ENCODE measurements at places on chromosomes 2 and 18.

GRCh38 chr18:389658-390357, 110.7 kb downstream of the COLEC12 start:
- no peak for DNase-seq

GRCh38 chr2:210955591-210955990, 399.2 kb downstream of the CPS1 start:
- no peak for DNase-seq

DNA sequence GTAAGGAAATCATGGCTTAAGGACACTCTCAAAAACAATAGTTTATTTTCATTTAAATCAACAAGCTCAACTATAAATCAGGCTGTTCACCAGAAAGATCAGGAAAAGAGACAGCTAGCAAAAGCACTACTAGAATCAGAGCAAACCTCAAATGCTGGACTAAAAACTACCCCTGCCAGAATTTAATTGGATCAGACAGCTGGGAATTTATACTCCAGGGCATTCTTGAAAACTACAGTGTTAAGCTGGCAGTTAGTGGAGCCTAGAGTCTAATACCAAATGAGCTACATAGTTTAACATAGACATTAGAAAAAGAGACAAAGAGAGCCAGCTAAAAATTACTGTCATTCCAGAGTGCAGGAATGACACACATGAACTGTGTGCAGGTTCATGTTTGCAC, 1016.4 kb upstream of the CRIM1 start:
- DNase-seq = no peak

GRCh38 chr18:75612456-75612855, 185.0 kb upstream of the SMIM21 start:
- DNase-seq = no peak

DNA sequence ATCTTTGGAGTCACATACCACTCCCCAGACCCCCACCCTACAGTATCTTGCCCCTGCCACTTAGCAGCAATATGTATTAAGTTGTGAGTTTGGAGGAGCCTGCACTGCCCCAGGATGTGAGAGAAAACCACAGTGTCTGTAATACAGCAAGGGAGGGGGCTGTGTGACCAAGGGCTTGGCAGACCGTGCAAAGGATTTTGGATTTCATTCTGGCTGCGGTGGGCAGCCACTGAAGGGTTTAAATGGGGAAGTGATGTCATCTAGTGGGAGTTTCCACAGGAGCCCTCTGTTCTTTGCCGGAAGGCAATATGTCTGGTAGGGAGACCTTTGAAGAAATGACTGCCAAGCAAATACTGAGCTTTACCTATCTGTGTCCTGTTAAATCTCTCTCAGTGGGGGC, 202.4 kb downstream of the FHOD3 start:
- DNase-seq = no peak

- DNase-seq = no peak
These were observed 121.0 kb downstream of the SNTG2 start for GRCh38 chr2:1071650-1072049.

- no peak for DNase-seq
These were observed 111.2 kb downstream of the PRPF40A start for GRCh38 chr2:152606081-152606480.

- no peak for DNase-seq
These were observed 40.7 kb downstream of the CTDP1 start for GRCh38 chr18:79720359-79720733.

GRCh38 chr18:47389210-47389609, 137.8 kb upstream of the SKOR2 start:
- DNase-seq = no peak

- no peak for DNase-seq
These were observed 12.1 kb upstream of the ERCC3 start for GRCh38 chr2:127305990-127306585.

GRCh38 chr18:5415031-5415430, 119.5 kb upstream of the ZBTB14 start:
- DNase-seq = no peak

GRCh38 chr2:54895730-54896129, 154.5 kb downstream of the RTN4 start:
- DNase-seq = no peak

DNA sequence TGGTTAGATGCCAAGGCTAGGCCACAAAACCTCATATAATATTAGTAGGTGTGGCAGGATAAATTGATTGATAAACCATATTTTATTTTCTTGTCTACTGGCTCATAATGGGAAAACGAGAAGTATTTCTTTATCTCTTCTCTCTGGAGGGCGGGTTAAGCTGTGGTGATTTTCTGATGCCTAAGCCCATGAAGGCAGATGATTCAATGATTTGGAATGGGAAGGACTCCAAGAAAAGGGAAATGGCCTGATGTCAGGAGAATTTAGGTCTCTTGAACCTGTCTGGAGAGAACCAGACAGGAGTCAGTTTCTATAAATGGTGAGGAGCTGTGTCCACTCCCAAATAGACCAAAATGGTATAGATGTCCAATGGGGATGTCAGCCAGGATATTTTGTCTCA, 18.7 kb upstream of the MAP4K3 start:
- DNase-seq = peak; percentile 32

DNA sequence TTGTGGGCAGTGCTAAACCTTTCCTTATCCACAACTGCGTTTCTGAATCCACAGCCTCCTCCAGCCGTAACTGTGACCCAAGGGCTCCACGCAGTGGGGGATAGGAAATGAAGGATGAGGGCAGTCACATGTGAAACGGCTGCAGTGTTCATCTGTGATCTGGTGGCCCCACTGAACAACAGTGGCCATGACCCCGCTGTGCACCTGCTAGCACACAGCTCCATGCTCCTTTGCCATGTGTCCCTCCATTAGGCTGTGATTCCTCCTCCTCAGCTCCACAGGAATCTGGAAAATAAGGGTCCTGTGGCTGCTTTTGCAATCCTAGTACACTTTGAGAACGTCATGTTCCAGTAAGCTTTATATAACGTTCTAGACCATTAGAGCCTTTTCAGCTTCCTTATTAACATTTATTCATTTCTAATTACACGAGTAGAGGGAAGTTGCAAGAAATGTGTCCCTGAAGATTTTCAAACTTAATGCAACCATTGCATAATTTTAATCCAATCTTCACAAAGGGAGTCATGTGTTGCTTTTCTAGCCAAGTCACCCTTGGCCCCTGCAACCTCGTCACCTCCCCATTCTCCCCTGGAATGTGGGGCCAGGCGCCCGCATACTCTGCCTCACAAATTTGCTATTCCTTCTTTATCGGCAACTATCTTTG, 7.1 kb upstream of the NAPG start:
- DNase-seq = peak; percentile 33

- DNase-seq = peak; percentile 9
These were observed 70.9 kb upstream of the ST6GAL2 start for GRCh38 chr2:106956879-106957278.

DNA sequence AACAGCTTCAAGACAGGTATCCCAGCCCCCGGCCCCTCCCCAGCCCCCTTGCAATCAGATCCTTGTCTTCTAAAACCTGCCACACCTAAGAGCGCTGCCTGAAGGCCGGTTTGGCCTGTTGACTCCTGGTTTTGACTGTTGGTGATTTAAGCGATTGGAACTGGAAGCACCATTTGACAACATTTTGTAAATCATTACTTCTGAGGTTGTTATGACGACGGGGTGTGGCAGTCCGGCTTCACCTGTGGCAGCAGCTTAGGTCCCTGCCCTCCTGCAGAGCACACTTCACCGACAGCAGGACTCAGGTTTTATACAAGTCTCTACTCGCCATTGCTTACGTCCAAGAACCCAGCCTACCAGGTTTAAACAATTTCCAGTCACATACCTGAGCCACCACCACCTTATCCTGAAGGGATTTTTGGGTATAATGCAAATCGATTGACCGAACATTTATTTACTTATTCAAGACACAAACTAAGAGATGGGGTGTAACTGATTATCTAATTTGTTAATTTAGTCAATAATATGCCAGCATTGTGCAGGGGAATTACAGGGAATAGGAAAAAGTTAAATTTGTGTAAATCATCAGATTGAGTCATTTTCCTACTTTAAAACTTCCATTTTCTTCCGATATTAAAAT, 707 bp upstream of the DGUOK start:
- DNase-seq = no peak

- no peak for DNase-seq
These were observed 121.0 kb upstream of the NOL4 start for GRCh38 chr18:34345738-34346137.

DNA sequence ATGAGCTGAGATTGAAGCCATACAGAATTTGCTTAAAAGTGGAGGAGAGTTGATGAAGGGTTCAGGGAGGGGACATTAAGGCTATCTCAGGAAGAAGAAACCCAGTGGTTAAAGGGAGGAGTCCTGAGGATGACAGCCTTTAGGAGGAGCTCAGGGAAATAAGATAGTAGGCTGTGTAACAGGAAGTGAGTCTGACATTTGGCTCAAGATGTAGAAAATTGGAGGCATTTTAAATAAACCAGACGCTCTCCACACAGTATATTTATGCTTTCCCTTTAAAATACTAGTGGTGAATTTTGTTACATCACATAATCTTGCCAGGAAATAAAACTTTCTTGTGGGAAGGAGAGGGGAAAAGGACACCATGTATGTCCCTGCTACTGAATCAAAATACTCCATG, 11.6 kb downstream of the KCNH7 start:
- DNase-seq = no peak

GRCh38 chr2:13515254-13515653, 798.5 kb downstream of the TRIB2 start:
- DNase-seq = no peak

DNA sequence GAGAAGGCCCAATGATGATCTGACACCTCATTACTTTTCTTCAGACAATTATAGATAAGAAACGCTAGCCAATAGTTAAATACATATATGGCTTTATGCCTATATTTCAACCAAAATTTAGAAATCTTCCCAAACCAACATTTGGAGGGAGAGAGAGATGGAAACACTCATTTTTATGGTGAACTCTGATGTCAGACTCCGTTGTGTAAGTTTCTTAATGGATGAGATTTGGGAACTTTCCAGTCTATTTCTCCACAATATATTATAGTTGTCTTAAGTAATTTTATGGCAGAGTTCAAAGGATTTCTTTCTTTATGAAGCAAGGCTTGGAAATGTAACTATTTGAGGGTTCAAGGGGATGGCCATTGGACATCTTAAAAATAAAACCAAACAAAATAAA, 407.0 kb downstream of the DCC start:
- DNase-seq = no peak

DNA sequence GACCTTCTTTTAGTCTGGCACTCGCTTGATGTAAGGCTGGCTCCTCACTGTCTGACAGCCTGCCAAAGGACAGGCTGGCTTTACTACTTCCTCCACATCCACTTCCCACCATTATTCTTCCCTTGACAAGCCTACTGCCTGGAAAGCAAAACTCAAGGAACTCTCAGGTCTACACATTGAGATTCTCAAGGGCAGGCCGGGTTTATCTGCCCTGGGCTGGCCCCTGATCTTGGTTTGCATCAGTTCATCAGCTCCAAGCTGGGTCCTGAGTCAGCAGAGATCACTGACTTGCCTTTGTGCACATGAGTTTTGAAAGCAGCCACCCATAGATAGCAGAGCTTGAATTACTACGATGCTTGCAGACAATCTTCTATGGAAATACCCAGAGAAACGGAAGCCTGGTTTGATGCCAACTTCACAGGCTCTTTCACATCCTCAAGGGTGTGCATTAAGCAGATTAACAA, 53.9 kb downstream of the KCTD18 start:
- DNase-seq = peak; percentile 4

DNA sequence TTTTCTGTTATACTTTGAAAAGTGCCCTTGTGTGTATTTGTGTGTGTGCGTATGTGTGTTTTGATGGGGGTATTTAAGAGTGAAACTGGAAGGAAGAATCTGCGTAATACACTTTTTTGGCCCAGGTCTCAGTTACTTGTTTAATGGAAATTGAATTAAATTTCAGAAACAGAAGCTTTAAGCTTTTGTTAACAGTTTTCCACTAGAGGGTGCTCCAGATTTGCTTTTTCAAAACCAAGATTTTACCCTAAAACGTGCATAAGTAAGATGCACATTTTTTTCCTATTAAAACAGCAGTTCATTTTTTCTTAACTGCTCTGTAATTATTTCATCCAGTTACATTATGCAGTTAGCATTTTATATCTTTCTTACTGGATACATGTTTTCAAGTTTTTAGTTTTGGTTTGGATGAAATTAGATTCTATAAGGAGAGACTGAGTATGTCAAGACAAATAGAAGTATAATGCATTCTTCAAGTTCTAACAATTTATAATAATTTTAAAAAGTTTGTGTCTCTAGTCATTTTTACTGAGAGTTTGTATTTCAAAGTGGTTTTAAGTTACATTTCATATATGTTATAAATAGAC, 97.2 kb downstream of the PIK3C3 start:
- DNase-seq = peak; percentile 35

- DNase-seq = no peak
These were observed 433.7 kb upstream of the TNP1 start for GRCh38 chr2:217293607-217294006.

- no peak for DNase-seq
These were observed 1139.6 kb upstream of the FAM98A start for GRCh38 chr2:34738691-34739090.

DNA sequence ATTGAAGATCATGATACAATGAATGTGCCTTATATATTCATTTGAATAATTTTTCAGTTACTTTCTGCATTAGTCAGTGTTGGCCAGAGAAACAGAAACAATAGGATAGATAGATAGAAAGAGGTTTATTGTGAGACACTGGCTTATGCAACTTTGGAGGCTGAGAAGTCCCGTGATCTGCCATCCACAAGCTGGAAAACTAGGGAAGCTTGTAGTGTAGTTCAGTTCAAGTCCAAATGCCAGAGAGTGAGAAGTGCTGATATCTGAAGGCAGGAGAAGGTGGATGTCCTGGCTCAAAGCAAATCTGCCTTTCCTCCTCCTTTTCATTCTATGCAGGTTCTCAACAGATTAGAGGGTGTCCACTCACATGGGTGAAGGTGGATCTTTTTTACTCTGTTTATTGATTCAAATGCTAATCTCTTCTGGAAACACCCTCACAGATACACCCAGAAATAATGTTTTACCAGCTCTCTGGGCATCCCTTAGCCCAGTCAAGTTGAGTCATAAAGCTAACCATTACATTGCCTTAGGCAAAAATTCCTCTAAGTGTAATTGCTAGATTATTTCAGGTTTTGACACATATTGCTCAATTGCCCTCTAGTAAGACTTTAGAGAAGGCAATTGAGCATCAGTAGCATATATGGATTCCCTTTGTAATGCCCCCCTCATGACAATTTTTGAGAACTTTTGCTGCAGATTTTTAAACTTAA, 341.4 kb downstream of the LPIN1 start:
- no peak for DNase-seq

DNA sequence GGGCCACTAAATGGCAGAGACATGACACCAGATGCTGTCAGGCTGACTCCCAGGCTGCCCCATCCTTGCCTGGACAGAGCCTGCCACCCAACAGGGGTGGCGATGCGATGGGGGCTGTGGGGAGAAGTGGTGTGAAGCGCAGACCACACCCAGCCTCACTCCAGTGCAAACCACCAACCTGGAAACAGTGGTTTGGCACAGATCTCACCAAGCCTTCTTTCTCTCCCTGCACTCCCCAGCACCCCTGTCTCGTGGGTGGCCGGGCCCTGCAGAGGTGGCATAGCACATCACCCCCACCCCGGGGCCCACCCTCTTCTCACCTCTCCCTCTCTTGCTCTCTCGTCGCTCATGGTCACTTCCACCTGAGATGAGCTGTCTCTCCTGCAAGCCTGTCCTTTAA, 32.6 kb downstream of the CIB4 start:
- DNase-seq = no peak
